ENCODE measurements at places on chromosomes 12 and 14.

DNA sequence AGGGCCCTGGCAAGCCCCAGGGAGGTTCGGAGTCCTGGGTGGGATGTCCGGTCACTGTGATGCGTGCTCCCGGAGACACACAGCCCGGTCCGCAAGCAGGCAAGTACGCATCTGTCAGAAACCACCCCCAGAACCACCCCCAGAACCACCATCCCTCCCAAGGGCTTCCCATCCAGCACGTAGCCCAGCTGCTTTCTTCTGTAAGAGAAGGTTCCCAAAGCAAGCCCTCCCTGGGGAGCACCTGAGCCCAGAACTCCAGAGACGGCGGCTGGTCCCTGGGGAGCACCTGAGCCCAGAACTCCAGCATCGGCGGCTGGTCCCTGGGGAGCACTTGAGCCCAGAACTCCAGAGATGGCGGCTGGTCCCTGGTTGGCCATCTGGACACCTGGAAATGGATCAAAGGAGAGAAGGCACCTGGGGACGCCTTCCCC, 2.6 kb upstream of the FBRSL1 start:
- no peak for DNase-seq

DNA sequence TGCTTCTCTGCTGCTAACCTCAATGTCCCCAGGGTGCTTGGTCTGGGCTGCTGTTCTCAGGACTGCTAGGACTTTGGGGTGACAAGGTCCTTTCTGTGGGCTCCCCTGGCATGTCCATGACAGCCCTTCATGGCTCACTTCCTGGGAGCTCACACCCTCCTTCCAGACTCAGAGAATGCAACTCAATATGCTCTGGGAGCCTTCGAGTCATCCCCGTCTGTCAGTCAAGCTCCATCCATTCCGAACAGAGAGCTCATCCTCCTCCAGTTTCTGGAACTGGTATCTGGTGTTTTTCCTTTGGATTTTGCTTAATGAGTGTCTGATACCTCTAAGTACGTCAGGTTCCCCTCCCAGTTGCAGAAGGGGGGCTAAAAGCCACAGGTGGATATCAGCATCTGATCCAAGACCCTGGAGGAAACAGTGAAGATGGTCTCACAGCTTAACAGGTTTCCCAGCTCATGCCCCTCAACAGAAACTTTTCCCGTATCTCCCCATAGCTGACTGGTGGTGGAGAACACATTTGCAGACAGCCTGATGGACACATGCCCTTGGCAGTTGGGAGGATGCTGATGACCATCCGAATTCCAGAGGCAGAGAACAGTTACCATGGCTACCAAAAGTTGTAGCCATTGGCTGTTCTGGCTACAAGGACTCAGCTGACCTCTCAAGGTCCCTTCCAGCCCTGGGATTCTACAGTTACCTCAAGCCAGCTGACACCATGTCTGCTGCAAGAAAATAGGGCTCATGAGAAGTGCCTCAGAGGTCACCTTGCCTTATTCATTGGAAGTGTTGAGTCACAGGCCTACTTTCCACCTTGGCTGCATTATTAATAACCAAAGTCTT, 9.5 kb upstream of the RAB35 start:
- no peak for DNase-seq

DNA sequence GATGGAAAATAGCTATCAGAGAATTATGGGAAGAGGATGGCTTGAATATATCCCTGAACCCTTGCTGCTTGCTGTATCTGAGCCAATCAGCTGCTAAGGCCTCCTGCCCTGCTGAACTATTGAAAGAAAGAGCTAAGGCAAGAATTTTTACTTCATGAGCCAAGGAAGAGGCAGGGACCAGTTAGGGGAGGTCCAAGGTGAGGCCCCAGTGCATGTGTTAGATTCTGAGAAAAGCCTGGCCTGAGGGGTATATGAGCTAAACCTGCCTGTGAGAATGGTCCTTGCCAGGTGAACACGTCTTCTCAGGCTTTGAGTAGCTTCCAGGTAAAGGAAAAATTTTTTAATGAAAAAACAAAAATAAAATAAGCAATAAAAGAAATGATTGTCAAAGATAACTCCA, 218.0 kb downstream of the SYT1 start:
- DNase-seq = no peak

DNA sequence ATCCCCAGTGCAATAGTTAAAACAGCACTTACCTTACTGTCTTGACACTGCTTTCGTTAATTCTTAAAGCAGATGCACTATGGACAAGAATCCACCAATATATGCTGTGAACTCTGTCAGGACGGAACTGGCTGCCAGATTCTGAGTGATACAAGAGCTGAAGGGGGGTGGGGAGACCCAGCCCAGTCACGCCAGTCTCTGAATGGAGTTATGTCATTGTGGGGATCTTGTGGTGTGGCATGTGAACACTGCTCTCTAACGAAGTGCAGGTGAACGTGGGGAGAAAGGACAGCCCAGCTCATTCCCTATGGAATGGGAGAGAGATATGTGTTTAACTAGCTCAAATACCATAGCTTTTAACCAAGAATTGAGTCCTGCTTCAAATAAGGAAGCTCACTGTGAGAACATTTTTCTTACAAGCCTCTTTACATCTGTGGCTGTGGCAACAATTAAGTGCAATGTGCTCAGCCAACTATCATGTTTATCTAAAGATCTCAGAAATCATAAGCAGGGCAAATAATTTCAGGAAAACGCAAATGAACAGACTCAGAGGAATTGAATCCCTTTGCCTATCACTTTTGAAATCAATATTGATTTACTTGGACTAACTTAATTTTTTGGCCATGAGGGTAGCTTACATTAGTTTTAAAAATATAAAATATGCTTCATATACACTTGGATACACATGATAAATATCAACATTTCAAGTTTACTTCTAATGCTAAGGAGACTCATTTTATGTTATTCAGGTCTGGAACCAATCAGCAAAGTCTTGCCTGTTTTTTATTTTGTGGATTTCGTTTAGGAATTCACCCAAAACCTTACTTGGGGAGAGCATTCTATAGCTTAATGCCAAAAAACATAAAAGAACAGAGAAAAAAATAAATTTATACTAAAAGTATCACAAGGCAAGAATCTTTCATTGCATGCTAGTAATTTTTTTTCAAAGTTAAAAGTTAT, at the start of gene LUM:
Gene LUM (minus strand): TSS at position 129 of the 960 bp plus-strand sequence. CDS start 2,515 bp downstream, outside the sequence.
- DNase-seq = no peak

DNA sequence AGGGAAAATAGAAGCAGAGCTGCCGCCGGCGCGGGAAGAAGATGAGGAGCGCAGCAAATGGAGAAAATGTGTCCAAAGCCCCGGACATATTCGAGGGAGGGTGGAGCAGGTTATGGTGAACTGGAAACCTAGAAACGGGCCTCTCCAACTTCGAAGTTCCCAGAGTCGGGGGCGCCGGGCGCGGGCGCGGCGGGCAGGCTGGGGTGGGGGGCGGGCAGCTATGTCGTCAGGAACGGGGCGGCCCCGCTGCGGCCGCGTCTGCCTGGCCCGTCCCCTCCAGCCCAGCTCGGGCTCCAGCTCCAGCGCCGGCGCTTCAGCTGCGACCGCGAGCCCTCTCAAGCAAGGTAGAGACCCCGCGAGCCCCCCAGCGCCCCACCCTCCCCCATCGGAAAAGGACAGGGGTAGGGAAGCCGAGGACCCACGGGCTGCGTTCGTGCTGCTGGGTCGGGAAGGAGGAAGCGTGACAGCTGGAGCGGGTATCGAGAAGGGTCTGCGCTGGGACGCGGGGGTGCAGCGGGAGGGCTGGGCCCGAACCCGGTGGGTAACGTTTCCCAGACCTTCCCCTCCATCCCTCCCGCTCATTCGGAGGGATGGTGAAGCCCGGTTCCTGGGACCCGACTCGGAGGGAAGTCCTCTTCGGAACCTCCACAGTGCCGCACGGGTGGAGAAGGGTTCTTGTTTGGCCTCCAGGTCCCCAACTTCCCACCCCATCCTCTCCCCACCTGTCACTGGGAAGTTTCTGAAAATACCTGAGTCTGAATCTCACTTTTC, 1.0 kb downstream of the DGKA start:
- DNase-seq = no peak

DNA sequence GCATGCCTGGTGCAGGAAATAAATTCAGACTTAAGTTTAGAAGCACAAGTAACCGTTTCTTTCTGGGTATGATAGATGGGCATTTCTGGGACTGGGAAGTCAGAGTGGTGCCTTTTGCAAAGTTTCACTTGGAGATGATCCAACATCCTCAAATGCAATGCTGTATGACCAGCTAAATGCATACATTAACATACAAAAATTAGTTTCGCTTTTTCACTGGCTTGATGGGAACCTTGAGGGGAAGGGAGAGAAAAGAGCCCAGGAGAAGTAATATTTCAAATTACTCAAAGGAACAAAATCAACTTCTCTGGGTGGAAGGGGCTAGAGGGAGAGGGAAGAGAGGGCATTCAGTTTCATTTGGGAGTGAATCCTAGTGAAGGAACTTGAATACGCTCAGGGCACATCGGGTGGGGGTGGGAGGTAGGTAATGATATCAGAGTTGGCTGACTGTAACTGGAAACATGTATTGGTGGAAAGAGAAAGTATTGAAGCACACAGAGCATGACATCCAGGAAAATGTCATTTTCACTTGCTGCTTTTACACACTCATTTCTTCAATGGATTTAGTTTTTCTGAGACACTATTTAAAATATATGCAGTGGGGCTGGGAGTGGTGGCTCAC, 175.5 kb downstream of the PTPRO start:
- no peak for DNase-seq

DNA sequence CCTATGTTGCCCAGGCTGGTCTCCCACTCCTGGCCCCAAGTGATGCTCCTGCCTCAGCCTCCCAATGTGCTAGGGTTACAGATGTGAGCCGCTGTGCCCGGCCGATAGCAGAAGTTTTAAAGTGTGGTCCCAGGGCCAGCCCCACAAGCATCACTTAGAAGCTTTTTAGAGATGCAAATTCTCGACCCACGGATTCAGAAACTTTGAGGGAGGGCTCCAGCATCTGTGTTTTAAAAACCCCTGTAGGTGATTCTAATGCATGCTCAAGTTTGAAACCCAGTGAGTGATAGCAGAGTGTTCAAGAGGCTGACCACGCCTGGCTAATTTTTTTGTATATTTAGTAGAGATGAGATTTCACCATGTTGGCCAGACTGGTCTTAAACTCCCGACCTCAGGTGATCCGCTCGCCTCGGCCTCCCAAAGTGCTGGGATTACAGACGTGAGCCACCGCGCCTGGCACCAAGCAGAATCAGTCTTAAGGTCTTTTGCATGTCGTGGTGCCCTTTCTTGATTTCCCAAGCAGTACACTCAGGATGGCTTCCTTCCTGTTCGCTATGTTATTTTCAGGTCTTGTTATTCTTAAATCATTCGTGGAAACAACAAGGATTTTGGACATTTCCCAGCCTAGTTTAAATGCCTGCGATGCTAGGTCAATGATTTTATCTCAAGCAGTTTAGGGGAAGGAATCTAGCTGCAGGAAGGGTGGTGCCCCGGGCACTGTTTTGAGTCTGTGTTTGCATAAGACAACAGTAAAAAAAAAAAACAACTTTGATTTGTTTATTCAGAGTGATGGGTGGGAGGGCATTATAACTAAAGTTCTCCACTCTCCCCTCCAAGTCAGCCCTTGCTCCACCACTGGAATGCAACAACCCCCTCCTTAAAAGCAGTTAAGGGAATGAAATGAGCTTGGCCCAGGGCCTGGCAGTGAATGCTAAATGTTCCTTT, 9.2 kb upstream of the RILPL2 start:
- no peak for DNase-seq

DNA sequence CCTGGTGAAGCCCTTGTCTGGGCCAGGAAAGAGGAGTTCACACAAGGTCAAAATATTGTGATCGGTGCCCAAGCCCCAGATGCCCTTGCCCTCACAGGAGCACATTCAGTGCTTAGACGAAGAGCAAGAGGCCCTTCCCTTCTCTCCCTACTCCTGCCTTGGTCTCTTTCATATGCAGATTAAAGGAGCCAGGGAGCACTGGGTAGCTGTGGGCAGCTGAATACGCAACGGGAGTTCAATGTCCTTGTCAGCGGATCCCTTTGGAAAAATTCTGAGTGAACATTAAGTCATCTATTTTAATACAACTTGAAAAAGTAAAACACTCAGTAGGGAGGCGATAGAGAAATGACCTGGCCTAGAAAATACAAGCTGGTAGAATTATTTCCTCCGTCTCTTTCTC, 1489.4 kb downstream of the AACS start:
- no peak for DNase-seq

DNA sequence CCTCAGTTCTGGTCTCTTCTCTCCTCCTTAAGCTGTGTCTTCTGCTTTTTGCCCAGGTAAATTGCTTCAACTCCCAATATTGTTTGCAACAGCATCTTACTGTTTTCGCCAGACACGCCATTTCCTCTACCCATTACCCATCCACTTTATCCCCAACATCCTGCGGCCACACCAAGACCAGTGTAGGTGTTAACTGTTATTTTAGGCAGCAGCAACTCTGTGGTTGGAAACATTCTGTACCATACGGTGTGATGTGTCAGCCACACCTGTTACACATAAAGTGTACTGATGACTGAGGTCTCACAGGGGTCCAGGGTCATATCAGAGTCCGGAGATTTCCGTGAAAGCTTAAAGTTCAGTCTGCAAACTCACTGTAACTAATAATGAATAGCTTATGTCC, 21.8 kb upstream of the KLRD1 start:
- DNase-seq = peak; percentile 26

GRCh38 chr12:46523863-46524770, 151.5 kb upstream of the SLC38A2 start:
- peak; percentile 7 for DNase-seq

- DNase-seq = no peak
Observed at GRCh38 chr12:17478908-17479673, 610.9 kb downstream of the RERGL start.

DNA sequence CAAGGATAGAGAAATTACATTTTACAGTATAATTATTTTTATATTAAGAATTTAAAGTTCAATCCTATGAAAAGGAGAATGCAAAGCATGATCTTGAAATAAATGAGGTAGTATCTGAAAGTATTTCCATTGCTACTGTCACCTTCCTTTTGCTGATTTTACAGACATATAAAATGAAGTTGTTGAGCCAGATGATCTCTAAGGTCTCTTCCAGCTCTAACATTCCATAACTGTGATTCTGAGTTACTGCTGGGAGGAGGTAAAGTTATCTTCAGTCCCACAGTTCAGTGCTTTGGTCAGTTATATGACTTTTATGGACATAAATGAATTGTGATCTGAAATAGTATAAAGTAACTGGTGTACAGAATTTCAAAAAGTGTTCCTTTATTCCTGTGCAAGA, 52.8 kb downstream of the SLC38A6 start:
- no peak for DNase-seq

DNA sequence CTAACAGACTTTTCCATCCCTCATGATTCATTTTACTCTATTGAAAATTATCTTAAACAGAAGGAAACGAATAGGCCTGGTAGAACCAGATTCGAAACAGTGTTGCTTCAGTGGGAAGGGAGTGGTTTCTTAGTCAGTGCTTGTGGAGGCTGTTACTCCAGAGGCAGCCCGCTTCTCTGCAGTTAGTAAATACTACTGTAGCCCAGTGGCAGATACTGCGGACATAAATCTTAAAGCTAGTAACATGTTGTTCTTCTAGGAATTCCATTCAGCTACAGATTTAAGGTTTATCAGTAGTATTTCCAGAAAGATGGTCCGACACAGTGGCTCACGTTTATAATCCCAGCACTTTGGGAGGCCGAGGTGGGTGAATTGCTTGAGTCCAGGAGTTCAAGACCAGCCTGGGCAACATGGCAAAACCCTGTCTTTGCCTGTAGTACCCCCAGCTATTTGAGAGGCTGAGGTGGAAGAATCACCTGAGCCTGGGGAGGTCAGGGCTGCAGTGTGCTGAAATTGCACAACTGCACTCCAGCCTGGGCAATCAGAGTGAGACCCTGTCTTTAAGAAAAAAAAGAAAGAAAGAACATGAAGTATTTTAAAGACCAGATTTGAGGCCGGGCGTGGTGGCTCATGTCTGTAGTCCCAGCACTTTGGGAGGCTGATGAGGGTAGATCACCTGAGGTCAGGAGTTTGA, 45.9 kb downstream of the DIP2B start:
- no peak for DNase-seq

- DNase-seq = no peak
Observed at GRCh38 chr12:80952443-80952842, 14.7 kb upstream of the LIN7A start.
